Ureter (tissue), 1 donor: ENCODE measurements at places on chromosomes 3 and 15. TPM values are rescaled to one million over a fixed set of nuclear protein-coding genes. Genes with fewer than 3 reads are reported as not detected.

SNX22 gene
- 0.31 TPM for total RNA-seq

HAPLN3 gene
- total RNA-seq: 8.5 TPM

P2RY12 gene
- 0.94 TPM for total RNA-seq

TMEM42 gene
- total RNA-seq: 13.1 TPM

ISLR2 gene
- 0.21 TPM for total RNA-seq

MNS1 gene
- 1.1 TPM for total RNA-seq

FETUB gene
- total RNA-seq: not detected

CFAP92 gene
- 2.1 TPM for total RNA-seq

IL20RB gene
- 4.3 TPM for total RNA-seq

LMAN1L gene
- not detected for total RNA-seq

RNF13 gene
- 93.3 TPM for total RNA-seq

TCF12 gene
- 158 TPM for total RNA-seq

ITGA11 gene
- 22.8 TPM for total RNA-seq

FBXL22 gene
- total RNA-seq: 13.3 TPM

GADL1 gene
- 0.10 TPM for total RNA-seq

TRIM42 gene
- not detected for total RNA-seq

SH3BP5 gene
- 68.0 TPM for total RNA-seq

P2RY14 gene
- 0.68 TPM for total RNA-seq

PLIN1 gene
- 4.6 TPM for total RNA-seq

CASR gene
- total RNA-seq: 0.08 TPM

SUMF1 gene
- 42.6 TPM for total RNA-seq

PYGO1 gene
- 10.7 TPM for total RNA-seq

LRRC31 gene
- total RNA-seq: 0.78 TPM

MELTF gene
- 3.4 TPM for total RNA-seq

MYLK gene
- 942 TPM for total RNA-seq

EBLN2 gene
- total RNA-seq: 11.0 TPM

COLQ gene
- total RNA-seq: 6.1 TPM

AKAP13 gene
- 264 TPM for total RNA-seq

TEX55 gene
- not detected for total RNA-seq

ZNF717 gene
- 29.5 TPM for total RNA-seq

LYSMD4 gene
- total RNA-seq: 7.6 TPM

NLGN1 gene
- 10.6 TPM for total RNA-seq

CLDN18 gene
- total RNA-seq: not detected

DENND6A gene
- 50.9 TPM for total RNA-seq
